ENCODE measurements at places on chromosomes 1 and 21. TPM values are rescaled to one million over a fixed set of nuclear protein-coding genes. Genes with fewer than 3 reads are reported as not detected.

GRCh38 chr1:156945881-156946661, 25.6 kb downstream of the LRRC71 start:
- no peak for DNase-seq

- DNase-seq, result no peak
Observed at GRCh38 chr1:97745912-97746311, 174.9 kb downstream of the DPYD start.

- no peak for DNase-seq
Observed at GRCh38 chr1:39564941-39565340, 11.6 kb downstream of the PABPC4 start.

GRCh38 chr1:42748021-42748420, 8.0 kb upstream of the CLDN19 start:
- no peak for DNase-seq

- DNase-seq, result no peak
Observed at GRCh38 chr1:178344513-178345091, 152.2 kb downstream of the CLEC20A start.

Gene F5
- polyA plus RNA-seq, result 11.5 TPM

DNA sequence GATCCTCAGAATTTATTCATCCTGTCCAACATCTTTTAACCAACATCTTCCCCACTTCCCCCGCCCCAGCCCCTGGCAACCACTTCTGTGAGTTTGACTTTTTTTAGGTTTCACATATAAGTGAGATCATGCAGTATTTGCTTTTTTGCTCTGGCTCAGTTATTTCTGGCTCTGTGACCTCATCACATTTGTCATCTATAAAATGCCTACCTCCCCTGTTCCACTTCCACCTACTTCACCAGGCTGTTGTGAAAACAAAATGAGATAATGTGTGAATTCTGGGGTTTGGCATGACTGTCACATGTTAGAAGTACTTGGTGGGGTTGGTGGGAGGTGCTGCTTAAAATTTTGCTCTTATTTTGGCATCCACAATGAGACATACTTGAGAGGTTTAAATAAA, 18.4 kb downstream of the HHAT start:
- DNase-seq, result no peak

DNA sequence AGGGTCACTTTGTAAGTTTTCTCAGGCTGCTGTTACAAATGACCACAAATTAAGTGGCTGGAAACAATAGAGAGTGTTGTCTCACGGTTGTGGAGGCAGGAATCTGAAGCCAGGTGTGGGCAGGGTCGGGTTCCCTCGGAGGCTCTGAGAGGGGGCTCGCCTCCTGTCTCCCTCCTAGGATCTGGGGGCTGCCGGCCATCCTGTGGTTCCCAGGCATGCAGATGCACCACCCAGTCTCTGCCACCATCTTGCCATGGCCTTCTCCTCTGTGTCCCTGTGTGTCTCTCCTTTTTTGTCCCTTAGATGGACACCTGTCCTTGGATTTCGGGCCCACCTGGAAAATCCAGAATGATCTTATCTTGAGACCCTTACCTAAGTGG, 4.8 kb downstream of the TP73 start:
- DNase-seq, result no peak

Gene TEKT2
- polyA plus RNA-seq, result not detected

DNA sequence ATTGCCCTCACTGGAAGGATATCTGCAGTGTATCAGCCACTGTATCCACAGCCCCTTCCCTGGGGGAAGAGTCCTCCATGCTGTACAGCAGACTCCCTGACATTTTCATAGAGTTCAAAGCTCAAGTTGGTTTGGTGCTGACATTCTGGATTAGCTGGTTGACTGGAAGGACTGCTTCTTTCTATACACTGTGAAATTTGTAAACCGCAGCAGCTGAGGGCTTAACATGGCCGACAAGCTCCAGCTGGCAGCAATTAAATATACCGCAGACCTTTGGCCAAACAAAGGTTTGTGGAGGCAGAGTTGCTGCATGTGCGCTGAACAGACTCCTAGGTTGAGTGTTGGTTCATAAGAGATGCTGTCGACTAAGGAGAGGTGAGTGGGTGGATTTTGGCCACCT, 126.4 kb downstream of the DHRS3 start:
- no peak for DNase-seq

Gene C8A
- polyA plus RNA-seq, result not detected

DNA sequence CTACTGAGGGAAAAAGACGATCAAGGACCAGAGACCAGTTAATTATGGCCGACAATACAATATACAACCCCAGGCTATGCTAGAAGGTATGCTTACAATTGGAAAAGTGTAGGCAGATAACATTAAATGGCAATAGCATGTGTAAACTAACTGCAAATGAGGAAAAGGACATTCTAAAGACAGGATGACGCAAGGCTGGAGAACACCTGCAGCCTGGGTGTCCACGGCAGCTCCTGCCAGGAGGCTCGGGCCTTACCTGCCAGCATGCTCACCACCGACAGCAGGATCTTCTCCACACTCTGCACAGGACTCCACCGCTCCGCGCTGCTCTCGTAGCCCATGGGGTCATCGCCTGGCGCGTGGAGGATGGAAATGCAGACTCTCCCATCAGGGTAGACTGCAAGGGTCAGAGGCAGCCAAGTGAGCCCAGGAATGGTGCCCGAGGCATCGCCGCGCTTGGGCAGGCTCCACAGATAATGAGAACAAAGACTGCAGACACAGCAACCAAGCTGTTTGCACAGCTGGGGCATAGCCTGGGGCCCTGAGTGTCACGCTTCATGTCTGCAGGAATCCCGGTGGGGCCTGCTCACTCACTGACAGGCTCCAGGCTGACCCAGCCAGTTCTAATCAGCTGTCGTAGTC, 28.2 kb downstream of the UBE2G2 start:
- no peak for DNase-seq

Gene UBL4B
- not detected for polyA plus RNA-seq

- no peak for DNase-seq
Observed at GRCh38 chr1:64161357-64161941, 42.0 kb upstream of the UBE2U start.

Gene OLIG2
- polyA plus RNA-seq, result not detected

Data from CD4-positive, CD25-positive, alpha-beta regulatory T cell (primary cell).